ENCODE measurements at places on chromosomes 4 and X.

GRCh38 chrX:14411326-14411725 lies 118.0 kb upstream of the GLRA2 start:
- no peak for DNase-seq

DNA sequence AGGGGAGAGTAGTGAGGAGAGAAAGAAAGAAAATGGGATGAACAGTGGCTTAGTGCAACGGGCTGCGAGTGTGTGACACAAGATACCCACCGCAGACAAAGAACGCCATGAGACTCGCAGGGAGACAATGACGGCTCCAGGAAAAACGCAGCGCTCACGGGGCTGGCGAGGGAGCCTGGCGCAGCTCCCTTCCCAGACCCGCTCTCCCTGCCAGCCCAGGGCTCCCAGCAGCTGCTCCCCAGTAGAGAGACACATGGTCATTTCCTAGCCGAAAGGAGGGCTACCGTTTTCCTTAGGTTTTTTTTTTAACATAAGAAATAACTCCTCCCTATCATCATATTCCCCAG lies 149.5 kb downstream of the MAML3 start:
- no peak for DNase-seq

GRCh38 chr4:43766648-43767047 lies 682.0 kb downstream of the KCTD8 start:
- DNase-seq: no peak

- DNase-seq: no peak
These were observed 286.1 kb upstream of the TENM3 start for GRCh38 chr4:181957088-181957487.

All from vagina (tissue), 2 donors.